Stimulated activated CD4-positive, alpha-beta T cell treated with anti-CD3 and anti-CD28 coated beads, Interleukin-2, amount 100 ng/mL, for 24 hours (primary cell): ENCODE measurements at places on chromosomes 13 and 19.

DNA sequence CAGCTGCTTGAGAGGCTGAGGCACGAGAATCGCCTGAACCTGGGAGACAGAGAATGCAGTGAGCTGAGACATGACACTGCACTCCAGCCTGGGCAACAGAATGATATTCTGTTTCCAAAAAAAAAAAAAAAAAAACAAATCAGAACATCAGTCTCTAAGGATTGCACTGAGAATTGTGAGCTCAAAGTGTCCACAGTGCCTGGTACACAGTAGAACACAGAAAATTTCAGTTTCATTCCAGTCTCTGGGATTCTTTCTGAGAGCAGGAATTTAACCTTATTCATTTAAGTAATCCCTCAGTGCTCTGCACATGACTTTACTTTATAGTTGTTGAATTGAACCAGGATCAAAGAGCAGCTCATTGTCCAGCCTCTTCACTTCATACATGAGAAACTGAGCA, 25.9 kb upstream of the GATAD2A start:
- no peak for DNase-seq

DNA sequence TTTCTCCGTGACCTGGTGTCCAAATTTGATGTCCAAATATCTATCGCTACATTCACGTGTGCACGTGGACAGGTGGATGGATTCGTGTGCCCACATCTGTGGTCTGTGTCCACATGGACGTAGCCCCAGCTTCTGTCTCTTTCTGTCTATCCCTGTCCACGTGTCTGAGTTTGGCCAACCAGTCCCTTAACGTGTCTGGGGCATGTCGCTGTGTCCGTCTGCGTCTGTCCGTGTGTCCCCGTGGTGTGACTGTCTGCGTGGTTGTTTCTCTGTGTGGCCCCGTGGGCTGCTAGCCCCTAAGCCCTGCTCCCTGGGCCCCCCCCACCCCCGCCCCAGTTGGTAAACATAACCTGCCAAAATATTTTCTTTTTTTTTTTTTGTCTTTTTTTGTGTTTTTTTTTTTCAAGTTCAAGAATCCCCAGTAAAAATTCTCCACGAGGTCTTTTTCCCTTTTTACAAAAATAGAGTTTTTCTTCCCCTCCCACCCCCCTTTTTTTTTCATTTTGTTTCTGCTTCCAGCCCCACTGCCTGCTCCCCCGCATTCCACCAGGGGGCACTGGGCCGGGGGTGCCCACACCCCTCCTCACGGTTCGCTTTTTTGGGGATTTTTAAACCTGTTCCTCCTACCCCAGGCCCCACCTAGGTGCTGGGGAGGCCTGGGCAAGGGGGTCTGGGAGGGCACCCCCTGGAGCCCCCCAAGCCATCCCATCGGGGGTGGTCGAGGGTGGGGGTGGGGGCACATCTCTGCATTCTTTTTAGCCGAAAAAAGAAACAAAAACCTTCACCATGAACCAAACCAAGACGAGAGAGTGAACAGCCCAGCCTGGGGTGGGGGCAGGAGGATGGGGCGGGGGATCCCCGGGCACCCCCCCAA, 18.3 kb downstream of the PRKCSH start:
- DNase-seq, result no peak

DNA sequence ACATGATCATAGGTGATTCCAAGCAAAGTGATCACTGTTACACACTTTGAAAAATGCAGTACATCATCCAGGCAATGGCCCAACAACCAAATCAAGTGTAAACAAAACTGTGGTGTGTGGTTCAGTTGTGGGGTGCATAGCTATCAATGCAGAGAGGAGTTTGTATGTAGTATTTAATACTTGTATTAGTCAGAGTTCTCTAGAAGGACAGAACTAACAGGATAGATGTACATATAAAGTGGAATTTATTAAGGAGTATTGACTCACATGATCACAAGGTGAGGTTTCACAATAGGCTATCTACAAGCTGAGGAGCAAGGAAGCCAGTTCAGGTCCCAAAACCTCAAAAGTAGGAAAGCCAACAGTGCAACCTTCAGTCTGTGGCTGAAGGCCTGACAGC, 249.3 kb upstream of the HTR2A start:
- no peak for DNase-seq

- no peak for DNase-seq
Measured at GRCh38 chr13:78777976-78778375, 119.0 kb upstream of the OBI1 start.

DNA sequence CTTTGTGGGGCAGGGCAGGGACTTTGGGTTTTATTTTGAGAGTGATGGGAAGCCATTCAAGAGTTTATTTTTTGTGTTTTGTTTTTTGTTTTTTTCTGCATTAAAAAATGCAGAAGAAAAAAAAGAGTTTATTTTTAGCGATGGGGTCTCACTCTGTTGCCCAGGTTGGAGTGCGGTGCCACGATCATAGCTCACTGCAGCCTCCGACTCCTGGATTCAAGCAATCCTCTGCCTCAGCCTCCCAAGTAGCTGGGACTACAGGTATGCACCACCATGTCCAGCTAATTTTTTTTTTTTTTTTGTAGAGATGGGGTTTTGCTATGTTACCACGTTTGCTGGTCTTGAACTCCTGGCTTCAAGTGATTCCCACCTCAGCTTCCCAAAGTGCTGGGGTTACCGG, 12.5 kb upstream of the CA11 start:
- DNase-seq, result no peak

DNA sequence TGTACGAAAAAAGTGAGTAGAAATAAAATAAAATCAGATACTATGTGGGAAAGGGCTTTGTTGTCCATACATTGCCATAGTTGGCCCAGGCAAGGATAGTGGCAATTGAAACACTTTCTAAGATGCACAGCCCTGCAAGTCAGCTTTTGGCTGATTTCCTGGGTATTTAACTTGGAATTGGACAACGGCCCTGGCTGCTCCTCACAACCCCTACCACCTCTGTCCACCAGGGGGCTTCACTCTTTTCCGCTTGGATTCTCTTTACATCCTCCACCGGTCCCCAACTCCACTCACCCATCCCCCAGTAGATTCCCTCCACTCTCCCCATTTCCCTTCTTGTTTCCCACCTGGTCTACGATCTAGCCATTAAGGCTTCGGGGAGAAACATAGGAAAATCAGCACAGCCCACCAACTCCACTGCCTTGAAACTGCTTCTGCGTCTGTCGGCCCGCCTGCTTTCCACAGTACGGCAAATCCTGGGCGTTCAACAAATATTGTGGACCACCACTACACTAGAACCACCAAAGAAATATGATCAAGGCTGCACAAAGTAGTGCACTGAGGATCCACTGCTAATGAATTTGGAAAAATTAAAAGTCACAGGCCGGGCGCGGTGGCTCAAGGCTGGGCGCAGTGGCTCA, 48.6 kb upstream of the GTF3A start:
- DNase-seq, result peak; percentile 73

DNA sequence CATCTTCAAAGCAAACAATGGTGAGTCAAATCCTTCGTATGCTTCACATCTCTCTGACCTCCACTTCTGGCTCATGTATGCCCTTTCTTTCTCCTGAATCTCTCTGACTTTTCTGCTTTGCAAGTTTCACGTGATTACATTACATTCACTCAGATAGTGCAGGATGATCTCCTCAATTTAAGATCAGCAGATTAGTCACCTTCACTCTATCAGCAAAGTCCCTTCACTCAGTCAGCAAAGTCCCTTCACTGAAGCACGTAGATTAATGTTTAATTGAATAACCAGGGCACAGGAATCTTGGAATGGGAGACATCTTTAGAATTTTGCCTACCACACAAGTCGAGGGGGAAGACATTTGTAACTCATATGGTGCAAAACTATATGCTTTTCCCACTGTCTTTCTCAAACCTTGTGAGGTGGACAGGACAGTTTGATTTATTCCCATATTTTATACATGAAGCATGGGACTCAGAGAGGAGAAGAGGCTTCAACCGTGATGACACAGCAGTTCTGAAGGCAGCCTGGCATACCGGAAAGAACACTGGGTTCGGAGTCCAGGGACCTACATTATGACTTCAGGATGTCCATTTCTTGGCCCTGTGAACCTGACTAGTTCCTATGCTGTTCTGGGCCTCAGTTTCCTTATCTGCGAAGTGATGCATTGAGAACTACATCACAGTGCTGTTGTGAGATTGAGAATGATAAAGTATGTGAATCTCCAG, 23.3 kb downstream of the SIGLECL1 start:
- no peak for DNase-seq

DNA sequence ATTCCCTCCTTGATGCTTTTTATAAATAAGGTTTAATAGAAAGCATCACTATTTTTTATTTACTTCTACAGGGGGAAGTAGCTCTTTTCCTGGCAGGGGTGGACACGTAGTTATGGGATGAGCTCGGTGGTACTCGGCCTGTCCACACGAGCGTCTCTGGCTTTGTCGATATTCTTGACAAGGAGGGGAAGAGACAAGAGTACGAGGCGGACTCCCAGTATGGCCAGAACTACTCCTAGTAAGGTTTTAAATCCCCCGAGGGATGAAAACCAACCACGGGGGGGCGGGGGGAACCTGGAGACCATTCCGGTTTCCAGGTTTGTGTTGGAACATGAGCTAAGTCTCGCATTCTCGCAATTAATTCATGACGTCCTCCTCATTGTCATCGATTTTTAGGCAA, 5.6 kb upstream of the BSG start:
- no peak for DNase-seq

DNA sequence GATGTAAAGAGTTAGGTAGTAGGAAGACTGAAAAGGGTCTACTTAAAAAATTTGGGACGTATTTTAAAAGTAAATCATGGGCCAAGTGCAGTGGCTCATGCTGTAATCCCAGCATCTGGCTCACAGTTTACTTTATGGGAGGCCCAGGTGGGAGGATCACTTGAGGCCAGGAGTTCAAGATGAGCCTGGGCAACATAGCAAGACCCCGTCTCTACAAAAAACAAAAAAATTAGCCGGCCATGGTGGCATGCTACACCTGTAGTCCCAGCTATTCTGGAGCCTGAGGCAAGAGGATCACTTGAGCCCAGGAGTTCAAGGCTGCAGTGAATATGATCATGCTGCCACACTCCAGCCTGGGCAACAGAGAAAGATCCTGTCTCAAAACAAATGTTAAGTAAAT, 23.0 kb downstream of the UTP14C start:
- no peak for DNase-seq

- no peak for DNase-seq
Measured at GRCh38 chr13:20193162-20193906, 596 bp upstream of the GJB2 start.

DNA sequence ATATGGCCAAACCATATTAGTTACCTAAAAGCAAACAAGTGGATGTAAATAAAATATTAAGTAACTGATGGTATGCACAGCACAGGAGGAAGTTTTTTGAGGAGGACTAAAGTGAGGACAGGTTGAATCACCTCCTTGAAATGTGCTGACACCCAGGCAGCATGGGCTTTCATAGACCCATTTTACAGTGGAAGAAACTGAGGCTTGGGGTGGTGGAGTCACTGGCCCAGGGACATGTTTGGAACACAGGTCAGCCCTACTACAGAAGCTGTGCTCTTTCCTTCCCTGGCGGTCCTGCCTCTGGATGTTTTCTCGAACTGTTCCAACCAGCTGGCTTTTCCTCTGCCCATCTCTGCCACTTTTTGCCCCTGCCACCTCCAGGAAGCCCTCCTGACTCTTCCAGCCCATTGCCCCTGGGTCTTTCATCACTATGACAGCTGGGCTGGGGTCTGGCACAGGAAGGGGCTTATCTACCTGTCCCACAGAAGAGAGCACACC, 11.2 kb upstream of the PTPRS start:
- DNase-seq, result no peak

- DNase-seq, result no peak
Measured at GRCh38 chr13:22091222-22091970, 420.5 kb downstream of the FGF9 start.
